ENCODE measurements at places on chromosomes 6 and 20.

- no peak for DNase-seq
Observed at GRCh38 chr6:150830439-150831165, 34.9 kb upstream of the MTHFD1L start.

- no peak for DNase-seq
Observed at GRCh38 chr6:156688620-156688971, 88.6 kb upstream of the ARID1B start.

GRCh38 chr6:15232836-15233510 is 12.9 kb upstream of the JARID2 start:
- no peak for DNase-seq

- no peak for DNase-seq
Observed at GRCh38 chr20:18058661-18059467, 1.1 kb upstream of the OVOL2 start.

DNA sequence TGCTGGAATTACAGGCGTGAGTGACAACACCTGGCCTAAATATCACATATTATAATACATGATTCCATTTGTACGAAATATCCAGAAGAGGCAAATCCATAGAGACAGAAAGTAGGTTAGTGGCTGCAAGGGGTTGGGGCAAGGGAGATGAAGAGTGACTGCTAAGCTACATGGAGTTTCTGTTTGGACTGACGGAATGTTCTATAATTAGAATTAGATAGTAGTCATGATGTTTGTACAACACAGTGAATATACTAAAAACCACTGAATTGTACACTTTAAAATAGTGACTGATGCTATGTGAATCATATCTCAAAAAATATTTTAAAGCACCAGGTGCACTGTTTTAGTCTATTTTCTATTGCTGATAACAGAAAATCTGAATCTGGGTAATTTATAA is 3.7 kb upstream of the HEBP2 start:
- no peak for DNase-seq

GRCh38 chr6:103925317-103925716 is 934.4 kb downstream of the HACE1 start:
- DNase-seq, result no peak

GRCh38 chr6:6125495-6125894 is 118.8 kb upstream of the NRN1 start:
- no peak for DNase-seq

DNA sequence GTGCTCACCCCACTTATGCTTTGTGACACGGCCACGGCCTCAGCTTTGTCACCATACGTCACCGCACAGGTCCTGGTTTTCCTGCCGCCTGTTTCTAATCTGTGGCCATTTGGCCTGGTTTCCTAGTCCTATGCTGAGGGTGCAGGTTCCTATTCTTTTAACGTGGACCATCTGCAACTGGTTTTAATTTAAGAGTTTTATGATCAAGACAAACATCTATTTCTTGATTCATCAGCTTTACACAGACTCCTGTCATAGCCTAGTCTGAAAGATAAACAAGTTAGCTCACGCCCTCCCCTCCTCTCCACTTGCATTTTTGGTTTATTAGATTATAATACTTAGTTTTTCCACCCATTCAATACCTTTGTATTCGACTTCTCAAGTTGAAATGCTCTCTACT is 97.5 kb upstream of the RPS6KA2 start:
- DNase-seq, result peak; percentile 20

GRCh38 chr6:6885521-6886170 is 222.1 kb upstream of the RREB1 start:
- DNase-seq, result no peak

- no peak for DNase-seq
Observed at GRCh38 chr6:45461486-45461885, 83.8 kb upstream of the SUPT3H start.

DNA sequence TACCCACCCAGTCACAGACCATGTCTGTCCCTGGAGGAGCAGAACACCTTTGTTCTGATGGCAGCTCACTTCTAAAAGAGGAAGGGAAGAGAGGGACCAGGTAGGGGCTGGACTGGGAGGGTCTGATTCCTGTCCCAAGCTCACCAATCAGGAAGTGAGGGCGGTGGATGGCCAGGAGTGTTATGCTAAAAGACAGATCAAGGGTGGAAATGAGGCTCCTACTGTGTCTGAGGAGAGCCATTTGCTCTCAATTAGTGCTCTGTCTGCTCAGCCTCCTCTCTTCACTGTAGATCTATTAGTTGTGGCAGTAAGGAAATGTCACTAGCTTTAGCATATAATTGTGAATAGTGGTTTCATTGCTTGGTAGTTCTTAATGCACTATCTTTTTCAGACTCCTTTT is 72.5 kb downstream of the ARMC2 start:
- DNase-seq, result no peak

- no peak for DNase-seq
Observed at GRCh38 chr6:90403489-90404381, 107.1 kb upstream of the BACH2 start.

- peak; percentile 88 for DNase-seq
Observed at GRCh38 chr20:50292591-50293283, 102.1 kb downstream of the CEBPB start.

DNA sequence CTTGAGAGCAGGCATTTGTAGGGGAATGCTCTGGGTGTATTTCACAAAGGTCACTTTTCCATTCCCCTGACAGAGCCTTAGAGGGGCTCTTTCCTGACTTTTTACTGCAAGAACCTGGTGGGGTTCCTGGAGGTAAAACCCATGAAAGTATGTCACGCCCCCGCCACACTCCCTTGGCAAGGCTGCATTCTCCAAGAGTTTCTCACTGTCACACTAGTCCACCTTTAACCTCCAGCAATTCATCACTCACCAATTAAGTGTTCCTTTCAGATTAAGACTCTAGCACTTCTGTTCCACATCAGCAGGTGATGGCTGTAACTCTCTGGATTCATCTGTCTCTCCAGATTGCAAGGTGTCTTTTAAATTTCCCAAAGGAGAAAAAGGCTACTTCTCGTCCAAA is 32.7 kb upstream of the NKX2-4 start:
- DNase-seq, result no peak

- peak; percentile 74 for DNase-seq
Observed at GRCh38 chr20:44966030-44966961, at the start of gene STK4. Gene STK4 (plus strand): TSS chr20:44966512. CDS start chr20:44966569, 57 bp downstream.

- DNase-seq, result no peak
Observed at GRCh38 chr6:158122048-158122447, 46.0 kb downstream of the SERAC1 start.

- DNase-seq, result no peak
Observed at GRCh38 chr6:1855890-1856289, 246.2 kb downstream of the FOXC1 start.

- no peak for DNase-seq
Observed at GRCh38 chr20:64037498-64038213, 1.7 kb downstream of the C20orf204 start.

- DNase-seq, result no peak
Observed at GRCh38 chr6:33744895-33745546, 1.7 kb downstream of the IP6K3 start.

DNA sequence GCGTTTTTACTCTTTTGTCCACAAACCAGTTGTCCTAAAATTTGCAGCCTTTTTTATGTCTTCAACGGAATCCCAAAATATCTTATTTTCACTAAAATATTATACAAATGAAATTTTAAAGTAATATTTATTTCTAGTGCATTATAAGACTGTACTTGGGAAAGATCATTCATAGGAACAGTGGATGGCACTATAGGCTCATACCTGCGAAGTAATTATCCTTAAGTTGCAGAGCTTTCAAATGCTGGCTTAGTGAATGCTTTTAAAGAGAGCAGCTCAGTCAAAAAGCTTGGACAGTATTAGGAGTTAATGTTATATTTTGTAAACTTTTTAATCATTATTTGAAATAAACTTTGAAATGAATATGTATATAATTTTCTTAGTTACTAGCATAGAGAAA is 254.9 kb downstream of the CDKAL1 start:
- no peak for DNase-seq

DNA sequence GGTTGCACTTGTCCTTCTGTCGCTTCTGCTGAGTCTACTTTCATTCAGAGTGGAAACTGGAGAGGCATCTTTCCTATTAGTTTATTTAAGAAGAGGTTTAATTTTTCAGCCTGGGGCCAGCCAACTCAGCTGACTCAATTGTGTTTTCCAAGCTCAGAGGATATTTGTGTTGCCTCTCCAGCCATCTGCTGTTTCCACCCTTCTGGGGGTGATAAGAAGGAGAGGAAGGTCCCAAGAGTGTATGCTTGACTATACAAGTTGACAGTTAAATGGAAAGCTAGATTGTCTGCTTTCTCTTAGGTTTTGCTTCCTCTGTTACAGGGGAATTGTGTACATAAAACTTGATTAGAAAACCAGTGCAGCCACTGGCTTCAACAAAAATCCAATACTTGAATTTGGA is 3.0 kb downstream of the PSMF1 start:
- no peak for DNase-seq

Measured in HS-5 (cell line).